HCT116 (cell line): ENCODE measurements at places on chromosomes 6 and 20. TPM values are rescaled to one million over a fixed set of nuclear protein-coding genes. Genes with fewer than 3 reads are reported as not detected.

INSM1 gene
- 0.07 TPM for total RNA-seq

- no peak overlapping the region for H3K27ac ChIP-seq
- peaks cover 46% of the 10 kb centered on the region for H3K4me1 ChIP-seq
- no peaks in the 10 kb centered on the region for H3K36me3 ChIP-seq
Observed at GRCh38 chr20:38272961-38273360, 12.4 kb upstream of the KIAA1755 start.

CST2 gene
- not detected for total RNA-seq

DNA sequence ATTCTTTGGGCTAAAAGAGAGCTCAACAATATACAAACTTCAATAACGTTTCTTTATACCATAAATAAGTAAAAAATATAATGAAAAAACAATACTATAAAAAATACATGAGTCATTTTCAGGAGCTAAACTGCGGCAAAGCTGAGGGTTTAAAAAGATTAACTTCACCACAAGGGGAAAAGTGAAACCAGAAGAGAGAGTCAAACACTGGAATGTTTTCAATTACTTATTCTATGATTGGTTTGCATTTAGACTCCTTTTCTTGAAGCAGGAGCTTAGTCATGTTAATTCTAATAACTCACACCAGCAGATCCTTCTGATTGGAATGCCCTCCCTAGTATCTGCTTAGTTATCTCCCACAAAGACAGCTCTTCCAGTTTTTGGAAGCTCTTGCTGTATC is 627.3 kb downstream of the UTRN start:
- H3K4me1 ChIP-seq, result peaks cover 77% of the 10 kb centered on the region
- peak overlapping the region; percentile 90 for H3K27ac ChIP-seq
- no peaks in the 10 kb centered on the region for H3K27me3 ChIP-seq
- DNase-seq, result no peak
- 0 out of 2 replicates have a peak overlapping the region, but pooled peaks have one; percentile 3 for H3K4me3 ChIP-seq

- no peak overlapping the region for H3K27ac ChIP-seq
- H3K27me3 ChIP-seq, result no peaks in the 10 kb centered on the region
- no peak for DNase-seq
- no peaks in the 10 kb centered on the region for H3K4me1 ChIP-seq
- no peak overlapping the region for H3K4me3 ChIP-seq
Observed at GRCh38 chr6:155352130-155352420, 37.8 kb upstream of the TFB1M start.

GRCh38 chr6:46755865-46756264 is 9.1 kb downstream of the ANKRD66 start:
- H3K36me3 ChIP-seq, result no peaks in the 10 kb centered on the region
- H3K27me3 ChIP-seq, result no peaks in the 10 kb centered on the region
- H3K4me3 ChIP-seq, result no peak overlapping the region
- DNase-seq, result no peak

DNA sequence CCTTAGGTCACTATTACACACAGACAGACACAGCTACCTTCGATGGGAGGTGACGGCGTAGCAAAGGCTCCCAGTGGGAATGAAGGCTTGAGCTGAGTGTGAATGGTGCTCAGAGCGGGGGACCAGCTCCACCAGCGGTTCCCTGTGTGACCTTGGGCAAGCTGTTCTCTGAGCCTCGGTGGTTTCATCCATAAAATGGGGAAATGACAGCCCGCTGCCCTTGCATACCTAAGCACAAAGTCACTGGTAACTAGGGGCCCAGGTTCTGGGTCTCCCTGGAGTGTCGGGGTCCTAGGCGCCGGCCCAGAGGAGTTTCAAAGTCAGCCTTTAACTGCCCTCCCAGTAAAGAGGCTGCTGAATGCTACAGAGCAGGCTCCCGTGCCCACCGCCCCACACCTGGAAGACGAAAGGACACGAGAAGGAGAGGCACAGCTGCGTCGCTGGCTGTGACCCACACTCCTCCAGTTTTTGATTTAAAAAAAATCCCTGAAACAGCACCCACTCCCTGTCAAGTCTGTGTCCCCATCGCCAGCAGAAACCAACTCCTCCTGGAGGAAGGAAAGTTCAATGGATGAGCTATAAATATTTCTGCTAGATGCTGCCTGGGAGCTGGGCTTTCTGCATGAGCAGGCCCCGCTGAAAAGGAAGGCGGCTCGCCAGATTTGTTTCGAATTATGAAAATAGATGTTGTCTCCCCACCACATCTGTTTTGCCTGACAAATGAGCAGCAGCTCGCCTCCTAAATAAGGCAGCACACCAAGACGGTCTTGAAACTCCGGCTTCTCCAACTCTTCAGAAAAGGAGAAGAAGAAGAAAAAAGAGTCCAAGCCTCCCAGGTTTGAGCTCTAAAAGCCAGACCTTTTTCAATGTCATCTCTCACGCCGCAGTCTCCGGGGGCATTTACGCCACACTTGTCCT is 27.4 kb downstream of the PMEPA1 start:
- no peak overlapping the region for H3K4me3 ChIP-seq
- no peak overlapping the region for H3K27ac ChIP-seq
- H3K27me3 ChIP-seq, result peaks cover 97% of the 10 kb centered on the region
- H3K4me1 ChIP-seq, result no peaks in the 10 kb centered on the region
- DNase-seq, result no peak
- H3K36me3 ChIP-seq, result no peaks in the 10 kb centered on the region

DNA sequence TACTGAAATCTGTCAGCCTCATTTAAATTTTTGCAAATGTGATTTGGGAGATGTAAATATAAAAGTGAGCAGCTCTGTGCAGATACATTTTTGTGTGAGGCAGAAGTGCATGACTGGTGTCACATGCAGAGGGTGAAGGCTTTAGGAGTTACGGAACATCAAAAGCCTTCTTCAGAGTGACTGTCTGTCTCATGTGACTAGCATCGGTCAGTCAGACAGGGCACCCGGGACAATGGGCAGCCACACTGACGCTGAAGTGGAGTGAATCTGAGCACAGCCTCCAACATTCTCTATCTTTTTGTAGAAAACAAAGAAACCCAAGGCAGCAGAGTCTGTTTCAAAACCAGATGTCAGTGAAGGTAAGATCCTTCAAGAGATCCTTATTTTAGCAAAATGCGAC is 7.9 kb upstream of the FAM209A start:
- H3K4me3 ChIP-seq, result no peak overlapping the region
- H3K4me1 ChIP-seq, result no peaks in the 10 kb centered on the region
- H3K27me3 ChIP-seq, result no peaks in the 10 kb centered on the region
- no peak overlapping the region for H3K27ac ChIP-seq
